ENCODE measurements at places on chromosomes 4 and X. TPM values are rescaled to one million over a fixed set of nuclear protein-coding genes. Genes with fewer than 3 reads are reported as not detected.

Gene DOK7
- not detected for total RNA-seq

DNA sequence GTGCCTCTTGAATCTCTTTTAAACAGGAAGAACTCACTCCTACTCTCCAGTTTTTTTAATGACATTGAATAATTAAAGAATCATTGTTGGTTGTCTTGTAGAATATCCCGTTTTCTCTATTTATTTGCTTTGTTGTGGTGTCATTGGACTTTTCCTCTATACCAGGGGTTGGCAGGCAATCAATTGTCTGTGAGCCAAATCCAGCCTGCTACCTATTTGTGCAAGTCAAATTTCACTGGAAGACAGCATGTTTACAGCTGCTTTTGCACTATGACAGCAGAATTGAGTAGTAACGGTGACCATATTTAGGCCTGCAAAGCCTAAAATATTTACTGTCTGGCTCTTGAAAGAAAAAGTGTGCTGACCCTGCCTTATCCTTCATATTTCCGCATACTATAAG, 34.8 kb downstream of the POLA1 start:
- DNase-seq: no peak

- no peak for DNase-seq
These were observed 113.2 kb downstream of the USP9X start for GRCh38 chrX:41198410-41198809.

GRCh38 chrX:43504394-43504793, 151.7 kb upstream of the MAOA start:
- no peak for DNase-seq

DNA sequence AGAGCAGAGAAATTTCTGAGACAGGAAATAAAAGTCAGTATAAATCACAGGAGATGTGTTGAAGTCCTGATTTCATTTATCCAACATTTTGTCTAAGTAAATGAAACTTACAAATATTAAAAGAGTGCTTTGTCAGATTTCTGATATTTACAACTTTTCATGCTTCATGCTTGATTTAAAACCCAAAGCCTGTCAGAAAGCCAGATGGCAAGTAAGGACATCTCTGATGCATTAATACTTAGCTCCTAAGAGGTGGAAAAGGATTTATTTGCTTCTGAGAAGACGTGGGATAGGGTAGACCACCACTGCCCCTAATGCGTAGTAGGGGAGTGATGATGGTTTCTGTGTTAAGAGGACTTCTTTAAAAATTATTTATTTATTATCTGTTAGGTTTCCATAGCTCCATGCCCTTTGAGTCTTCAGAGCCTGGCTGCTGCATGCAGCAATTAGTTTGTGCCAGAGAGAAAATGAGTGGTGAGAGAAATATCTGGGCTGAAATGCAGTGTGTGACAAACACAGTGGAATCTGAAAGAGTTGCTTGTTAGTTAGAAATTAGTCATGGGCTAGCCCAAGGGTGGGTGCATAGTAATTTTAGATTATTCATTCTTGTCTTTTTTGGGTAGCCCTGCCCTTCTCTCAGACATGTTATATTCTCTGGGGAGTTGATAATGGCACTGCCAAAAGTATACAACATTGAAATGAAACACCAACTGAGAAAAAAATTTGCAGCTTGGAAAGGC, 333.8 kb downstream of the C4orf33 start:
- no peak for DNase-seq

GRCh38 chr4:15878011-15878410, 60.5 kb downstream of the FGFBP1 start:
- no peak for DNase-seq

- no peak for DNase-seq
These were observed 75.7 kb downstream of the AGTR2 start for GRCh38 chrX:116246261-116246660.

DNA sequence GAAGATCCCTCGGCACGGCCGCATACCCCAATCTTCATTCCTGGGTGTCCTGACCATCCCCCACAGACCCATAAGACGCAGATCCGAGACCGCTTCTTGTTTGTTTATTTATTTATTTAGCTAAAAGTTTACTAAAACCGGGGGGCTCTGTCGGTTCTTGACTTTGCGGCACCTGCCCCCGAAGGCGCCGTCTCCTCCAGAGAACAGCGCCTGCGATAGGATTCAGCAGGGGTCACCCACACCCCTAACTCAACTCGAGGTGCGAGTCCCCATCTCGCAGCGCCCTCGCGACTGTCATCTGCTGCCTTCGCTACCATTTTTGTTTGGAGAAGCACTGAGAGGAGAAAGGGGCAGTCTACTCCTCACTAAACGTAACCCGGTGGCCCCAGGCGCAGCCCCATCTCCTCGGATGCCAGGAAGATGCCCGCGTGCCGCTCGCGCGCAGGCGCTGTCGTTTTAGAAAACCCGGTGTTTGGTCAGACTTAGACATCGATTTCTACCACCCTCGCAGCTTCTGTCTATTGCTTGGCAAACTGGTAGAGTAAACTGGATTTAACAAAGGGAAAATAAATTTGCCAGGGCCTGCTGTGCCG, 18.9 kb upstream of the GPR101 start:
- no peak for DNase-seq

- DNase-seq: no peak
These were observed 178.5 kb upstream of the CTSO start for GRCh38 chr4:156132196-156132595.

GRCh38 chr4:148951346-148951745, 509.1 kb upstream of the NR3C2 start:
- no peak for DNase-seq

DNA sequence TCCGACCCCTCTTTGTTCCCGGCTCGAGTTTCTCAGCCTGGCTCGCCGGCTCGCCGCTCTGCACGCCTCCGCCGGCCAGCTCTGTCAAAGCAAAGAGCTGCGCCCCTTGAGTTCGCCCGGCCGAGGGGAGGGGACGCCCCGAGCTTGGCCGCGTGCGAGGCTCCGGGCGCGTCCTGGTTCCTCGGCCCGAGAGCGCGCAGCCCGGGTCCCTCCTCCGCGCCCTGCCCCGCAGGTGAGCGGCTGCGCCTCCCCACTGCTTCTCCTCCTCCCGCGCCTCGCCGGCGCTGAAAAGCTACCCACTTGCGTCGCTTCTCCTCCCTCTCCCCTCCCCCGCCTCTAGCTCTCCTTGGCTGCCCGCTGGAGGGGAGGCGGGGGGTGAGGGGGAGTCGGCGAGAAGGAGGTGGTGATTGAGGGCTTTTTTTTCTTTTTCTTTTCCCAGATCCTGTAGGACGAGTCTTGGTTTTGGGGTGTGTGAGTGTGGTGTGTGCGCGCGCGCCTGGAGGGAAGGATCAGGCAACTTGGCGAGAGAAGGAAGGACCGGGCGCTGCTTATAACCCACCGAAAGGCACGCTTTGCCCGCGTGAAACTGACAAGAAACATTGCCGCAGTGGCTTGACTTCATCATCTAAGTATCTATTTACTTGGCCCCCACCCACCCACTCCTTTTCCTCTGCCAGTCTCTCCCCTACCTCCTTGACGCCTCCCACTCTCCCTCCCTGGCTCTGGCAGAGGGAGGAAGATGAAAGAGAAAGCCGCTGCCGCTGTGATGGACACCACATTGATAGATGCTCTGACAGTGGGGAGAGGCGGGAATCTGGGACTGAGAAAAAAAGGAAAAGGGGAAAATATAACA, at the start of gene LEF1:
Gene LEF1, minus strand, starts transcription at position 262 of the 853 bp plus-strand sequence. CDS start 1,165 bp downstream, outside the sequence.
- DNase-seq: peak; percentile 67

DNA sequence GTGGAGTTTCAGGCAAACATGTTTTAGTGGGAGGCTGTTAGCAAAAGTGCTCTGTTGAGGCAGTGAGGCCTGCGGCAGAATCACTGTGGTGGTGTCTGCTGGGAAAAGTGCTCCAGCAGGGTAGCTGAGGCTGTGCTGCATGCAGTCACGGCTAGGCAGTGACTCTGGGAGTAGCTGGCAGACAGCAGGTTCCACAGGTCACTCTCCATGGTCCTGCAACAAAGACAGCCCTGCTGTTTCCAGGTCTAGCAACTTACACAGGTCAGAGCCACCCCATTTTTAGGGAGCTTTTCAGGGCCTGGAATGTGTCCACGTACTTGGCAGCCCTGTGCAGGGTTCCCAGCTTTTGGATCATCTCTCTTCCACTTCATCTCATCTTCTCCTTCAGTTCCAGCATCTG, 184.3 kb downstream of the NAA11 start:
- no peak for DNase-seq

Gene GPR143
- total RNA-seq: 215 TPM

- DNase-seq: no peak
These were observed 117.7 kb downstream of the PTTG2 start for GRCh38 chr4:38077791-38078489.

GRCh38 chr4:52863324-52863723, 1.2 kb downstream of the RASL11B start:
- DNase-seq: no peak

Gene GRIA2
- total RNA-seq: 0.29 TPM

Gene ARMCX1
- 27.2 TPM for total RNA-seq

- DNase-seq: no peak
These were observed at the start of gene TCEAL5 for GRCh38 chrX:103276581-103277002. Gene TCEAL5 (minus strand): TSS chrX:103276750. CDS start chrX:103274563, 2,187 bp downstream.

- DNase-seq: peak; percentile 68
These were observed 50.4 kb downstream of the MGARP start for GRCh38 chr4:139229534-139230039.

Gene SYTL5
- total RNA-seq: 67.0 TPM

- DNase-seq: no peak
These were observed 68.5 kb upstream of the PPP2R3B start for GRCh38 chrX:455199-455598.

Gene FOXP3
- total RNA-seq: 0.24 TPM

DNA sequence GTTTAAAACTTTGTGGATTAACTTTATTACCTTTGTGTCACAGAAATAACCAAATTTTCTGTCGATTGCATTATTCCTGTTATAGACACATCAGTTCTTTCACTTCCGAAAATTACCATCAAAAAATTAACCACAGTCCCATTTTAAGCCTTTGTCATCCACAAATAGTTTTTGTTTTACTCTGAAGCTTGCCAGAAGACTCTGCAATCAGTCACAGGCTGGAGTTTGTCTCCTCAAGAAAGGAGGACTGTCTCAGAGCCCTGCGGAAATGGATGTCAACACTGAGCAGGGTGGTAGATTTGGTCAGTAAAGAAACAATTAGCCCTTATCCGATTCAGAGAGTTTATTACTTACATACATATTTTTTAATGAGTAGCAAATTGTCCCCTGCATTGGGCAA, 20.1 kb upstream of the TCEAL4 start:
- DNase-seq: peak; percentile 91

Gene SEPTIN6
- 37.4 TPM for total RNA-seq
